ENCODE measurements at places on chromosomes 2 and 18. TPM values are rescaled to one million over a fixed set of nuclear protein-coding genes. Genes with fewer than 3 reads are reported as not detected.

- no peak for DNase-seq
Observed at GRCh38 chr2:43537137-43537536, 58.7 kb downstream of the THADA start.

- DNase-seq = no peak
Observed at GRCh38 chr18:51561821-51562220, 364.3 kb upstream of the MEX3C start.

The WNT10A gene
- 1.8 TPM for total RNA-seq

The RAB6C gene
- total RNA-seq = not detected

The ACTR1B gene
- total RNA-seq = 94.0 TPM

The IL1RN gene
- 1.2 TPM for total RNA-seq

DNA sequence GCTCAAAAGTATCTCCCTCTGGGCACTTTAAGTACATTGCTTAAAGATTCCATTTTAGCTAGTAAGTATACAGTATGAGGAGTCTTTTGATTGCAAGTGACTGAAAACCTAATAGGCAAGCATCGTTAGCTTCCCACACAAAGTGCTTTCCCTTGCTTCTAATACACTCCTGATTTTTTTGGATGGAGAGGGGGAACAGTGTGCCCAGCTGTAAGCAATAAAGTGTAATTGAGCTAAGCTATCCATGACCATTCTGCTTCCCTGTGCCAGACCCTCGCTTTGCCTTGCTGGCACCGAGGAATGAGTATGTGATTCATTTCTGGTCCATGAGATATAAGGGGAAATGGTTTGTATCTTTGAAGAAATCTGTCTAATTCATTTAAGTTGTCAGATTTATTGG, 3.8 kb upstream of the ZNF24 start:
- DNase-seq = no peak

The POTEJ gene
- not detected for total RNA-seq

DNA sequence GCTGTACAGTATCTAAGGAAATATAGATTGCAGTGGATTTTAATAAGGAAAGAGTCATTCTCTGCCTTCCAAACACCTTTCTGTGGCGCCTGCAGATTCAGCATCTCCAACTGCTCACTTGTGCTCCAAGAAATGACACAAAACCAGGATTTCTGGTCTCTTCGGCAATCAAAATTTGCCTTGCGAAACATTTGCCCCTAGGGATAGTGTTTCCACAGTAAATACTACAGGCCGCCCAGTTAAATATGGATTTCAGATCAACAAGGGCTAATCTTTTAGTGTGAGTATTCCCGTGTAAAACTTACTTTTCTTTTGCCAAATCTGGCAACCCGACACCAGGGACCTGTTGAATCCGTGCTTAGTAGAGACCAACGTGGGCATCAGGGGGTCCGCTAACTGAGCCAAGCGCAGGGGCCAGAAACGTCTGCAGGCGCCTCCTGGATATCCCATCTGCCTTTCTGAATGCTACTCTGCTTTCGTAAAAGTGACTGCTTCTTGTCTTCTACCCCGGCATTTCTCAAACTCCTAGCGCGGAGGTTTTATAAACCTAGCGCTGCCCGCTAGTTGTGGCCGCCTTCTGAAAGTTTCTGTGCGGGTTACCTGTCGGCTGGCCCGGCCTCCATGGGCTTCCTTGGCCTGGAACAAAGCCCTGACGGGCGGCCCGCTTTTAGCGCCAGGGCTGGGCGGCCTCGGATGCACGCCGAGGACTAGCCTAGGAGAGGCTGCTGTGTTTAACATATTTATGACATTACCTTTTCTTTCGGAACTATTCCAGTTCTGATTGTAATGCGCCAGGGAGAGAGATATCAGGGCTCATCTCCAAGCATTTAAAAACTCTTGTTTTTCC, 2.5 kb downstream of the CYP1B1 start:
- DNase-seq = no peak

The TSPYL6 gene
- not detected for total RNA-seq

DNA sequence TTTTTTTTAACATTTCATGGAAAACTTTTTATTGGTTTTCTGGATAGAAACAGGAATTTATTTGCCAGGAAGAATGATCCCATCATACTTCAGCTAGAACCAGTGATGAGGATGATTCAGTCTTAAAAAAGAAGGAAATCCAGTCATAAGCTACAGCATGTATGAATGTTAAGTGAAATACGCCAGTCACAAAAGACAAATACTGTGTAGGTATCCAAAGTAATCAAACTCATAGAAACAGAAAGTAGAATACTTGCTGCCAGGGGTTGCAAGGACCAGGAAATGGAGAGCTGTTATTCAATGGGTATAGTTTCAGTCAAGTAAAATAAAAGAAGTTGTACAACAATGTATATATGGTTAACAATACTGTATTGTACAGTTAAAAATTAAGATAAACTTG, 21.3 kb downstream of the PSME4 start:
- no peak for DNase-seq

- DNase-seq = no peak
Observed at GRCh38 chr2:121008975-121009374, 273.3 kb downstream of the GLI2 start.

- DNase-seq = no peak
Observed at GRCh38 chr2:218570850-218571249, 2.2 kb downstream of the CNOT9 start.

The MAP3K20 gene
- total RNA-seq = 0.74 TPM

DNA sequence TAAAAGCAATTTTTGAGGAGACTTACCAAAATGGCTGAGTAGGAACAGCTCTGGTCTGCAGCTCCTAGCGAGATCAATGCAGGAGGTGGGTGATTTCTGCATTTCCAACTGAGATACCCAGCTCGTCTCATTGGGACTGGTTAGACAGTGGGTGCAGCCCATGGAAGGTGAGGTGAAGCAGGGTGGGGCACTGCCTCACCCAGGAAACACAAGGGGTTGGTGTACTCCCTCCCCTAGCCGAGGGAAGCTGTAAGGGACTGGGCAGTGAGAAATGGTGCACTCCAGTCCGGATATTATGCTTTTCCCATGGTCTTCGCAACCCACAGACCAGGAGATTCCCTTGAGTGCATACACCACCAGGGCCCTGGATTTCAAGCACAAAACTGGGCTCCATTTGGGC, 419.0 kb downstream of the NUP35 start:
- no peak for DNase-seq

DNA sequence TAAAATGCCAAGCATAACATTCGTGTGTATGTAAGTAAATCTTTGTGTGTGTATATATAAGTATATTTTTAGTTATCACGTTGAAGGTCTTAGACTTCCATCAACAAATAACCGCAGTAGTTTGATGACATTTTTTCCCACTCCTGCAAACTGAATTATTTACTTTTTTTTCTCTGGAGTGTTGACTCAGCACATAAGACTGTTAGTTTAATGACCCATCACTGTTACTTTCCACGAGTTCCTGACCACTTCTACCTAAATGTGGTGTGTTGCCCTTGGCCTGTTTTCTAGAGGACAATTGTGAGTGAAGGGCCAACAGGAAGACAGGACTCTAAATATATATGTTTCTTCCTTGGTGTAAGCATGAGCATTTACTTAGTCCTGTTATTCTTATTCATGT, 71.3 kb upstream of the TXNDC2 start:
- no peak for DNase-seq

GRCh38 chr2:227765788-227766372, 20.2 kb downstream of the SCYGR8 start:
- no peak for DNase-seq

DNA sequence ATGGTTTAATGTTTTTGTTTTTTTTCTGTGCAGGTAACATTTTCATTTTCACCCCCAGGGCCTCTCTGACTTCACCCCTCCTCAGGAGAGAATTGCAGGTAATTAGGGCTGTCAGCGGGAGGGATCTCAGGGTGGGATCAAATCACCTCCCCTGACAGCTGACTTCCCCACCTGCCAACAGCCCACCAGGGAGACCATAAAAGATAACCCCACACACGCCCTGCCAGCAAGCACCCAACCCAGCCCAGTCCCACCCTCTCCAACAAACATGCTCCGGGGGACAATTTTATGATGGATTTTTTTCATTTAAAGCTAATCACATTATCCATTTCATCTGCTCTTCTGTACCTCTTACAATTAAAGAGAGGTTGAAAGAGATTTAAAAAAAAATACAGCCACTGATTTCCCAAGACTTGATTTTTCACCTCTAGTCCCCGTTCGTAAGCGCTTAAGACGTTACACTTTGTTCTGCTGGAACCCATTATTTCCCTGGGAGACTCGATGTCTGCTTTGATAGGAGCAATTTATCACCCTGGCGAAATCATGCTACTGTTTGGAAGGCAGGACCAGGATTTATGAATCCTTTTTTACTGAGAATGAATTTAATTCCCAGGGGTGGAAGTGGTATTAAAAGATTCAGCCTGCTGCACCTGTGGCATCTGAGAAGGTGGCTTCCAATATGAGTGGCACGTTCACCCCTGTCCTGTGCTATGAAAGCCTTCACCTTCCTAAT, 232.9 kb upstream of the ID2 start:
- DNase-seq = no peak

DNA sequence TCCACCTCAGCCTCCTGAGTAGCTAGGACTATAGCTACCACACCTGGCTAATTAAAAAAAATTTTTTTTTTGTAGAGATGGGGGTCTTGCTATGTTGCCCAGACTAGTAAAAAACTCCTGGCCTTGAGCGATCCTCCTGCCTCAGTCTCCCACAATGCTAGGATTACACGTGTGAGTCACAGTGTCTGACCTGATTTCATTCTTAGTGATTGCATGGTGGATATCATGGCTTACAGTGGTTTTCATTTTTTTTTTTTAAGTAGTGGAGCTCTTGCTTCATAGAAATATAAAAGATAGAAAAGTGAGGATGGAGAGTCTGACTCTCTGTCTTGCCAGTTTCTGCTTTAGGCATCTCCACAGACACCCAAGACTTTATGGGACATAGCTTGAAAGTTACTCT, 83.6 kb downstream of the CDC42EP3 start:
- DNase-seq = no peak

- no peak for DNase-seq
Observed at GRCh38 chr2:238166391-238167343, 7.9 kb downstream of the ERFE start.

DNA sequence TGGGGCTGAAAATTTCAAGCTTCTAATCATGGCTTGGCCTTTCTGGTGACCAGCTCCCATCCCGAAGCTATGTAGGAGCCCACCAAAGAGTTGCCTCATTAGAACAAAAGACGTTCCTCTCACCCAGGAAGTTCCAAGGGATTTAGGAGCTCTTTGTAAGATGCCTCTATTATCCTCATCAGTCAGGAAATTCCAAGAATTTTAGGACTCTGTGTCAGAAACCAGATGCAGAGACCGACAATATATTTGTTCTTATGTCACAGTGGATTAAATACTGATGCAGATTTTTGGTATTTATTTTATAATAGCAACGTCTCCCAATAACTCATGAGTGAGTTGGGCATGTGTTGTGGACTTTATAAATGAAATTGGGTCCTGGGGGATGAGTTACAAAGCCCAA, 91.8 kb upstream of the SKOR2 start:
- DNase-seq = no peak

The RASGRP3 gene
- total RNA-seq = 3.7 TPM

- no peak for DNase-seq
Observed at GRCh38 chr2:202436626-202437025, 60.5 kb downstream of the BMPR2 start.

DNA sequence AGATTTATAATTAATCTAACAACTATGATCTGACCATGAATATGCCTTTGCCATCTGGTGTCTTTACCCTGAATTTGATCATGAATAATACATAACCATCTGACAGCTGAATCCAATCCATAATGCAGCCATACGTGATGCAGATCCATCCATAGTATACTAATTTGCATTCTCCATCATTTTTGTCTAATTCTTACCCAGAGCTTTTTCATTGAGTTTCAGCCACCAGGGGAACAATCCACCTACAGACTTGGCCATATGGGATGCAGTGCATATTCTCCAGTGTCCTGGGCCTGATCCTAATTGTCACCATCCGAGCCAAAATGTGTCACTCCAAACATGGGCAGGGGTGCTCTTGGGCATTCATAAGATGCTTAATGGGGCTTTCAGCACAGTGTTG, 227.2 kb upstream of the CRIM1 start:
- no peak for DNase-seq

GRCh38 chr2:62265106-62265505, 69.2 kb downstream of the B3GNT2 start:
- DNase-seq = no peak

DNA sequence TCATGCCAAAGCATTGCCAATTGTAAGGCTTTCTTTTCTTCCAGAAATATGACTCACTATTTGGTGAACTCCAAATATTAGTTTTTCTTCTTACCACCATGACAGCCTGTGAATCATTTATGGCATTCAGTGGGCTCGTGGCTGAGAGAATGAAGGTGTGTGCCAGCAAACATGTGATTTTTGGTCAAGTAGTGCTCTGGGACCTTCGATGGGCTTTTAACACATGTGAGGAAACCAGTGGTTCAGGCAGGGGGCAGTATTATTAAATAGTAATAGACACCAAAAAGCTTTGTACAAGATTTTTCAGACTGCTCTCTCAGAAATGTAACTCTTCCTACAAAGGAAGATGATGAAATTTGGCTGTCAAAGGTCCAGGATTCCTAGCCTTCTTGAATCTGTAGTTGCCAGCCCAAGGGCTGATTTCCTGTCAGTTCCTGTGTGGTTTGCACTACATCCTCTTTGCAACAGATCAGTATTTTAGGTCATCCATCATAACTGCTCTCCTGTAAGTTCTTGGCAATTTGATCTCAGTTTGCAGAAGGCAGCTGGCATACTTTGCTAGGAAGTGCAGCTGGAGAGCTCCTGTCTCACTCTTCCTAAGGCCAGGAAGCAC, 64.3 kb downstream of the BABAM2 start:
- no peak for DNase-seq

DNA sequence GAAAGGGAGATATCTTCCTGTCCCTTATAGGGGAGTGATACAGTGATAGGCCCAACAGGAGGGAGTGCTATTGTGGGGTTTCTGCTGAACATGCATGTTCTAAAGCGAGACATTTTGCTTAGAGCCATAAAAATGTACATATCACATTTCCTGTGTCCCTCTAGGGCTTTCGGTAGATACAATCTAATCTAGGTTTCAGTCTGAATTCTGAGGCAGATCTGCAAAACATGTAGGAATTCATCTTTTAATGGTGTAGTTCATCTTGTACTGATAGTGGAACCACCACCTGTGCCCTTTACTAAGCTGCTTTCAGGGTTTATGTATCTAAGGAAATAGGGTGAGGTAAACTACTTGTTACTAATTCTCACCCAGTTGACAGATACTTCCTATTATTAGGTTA, 73.8 kb downstream of the SPTBN1 start:
- DNase-seq = no peak

The HOXD9 gene
- not detected for total RNA-seq

The CCDC121 gene
- total RNA-seq = 1.8 TPM

- peak; percentile 21 for DNase-seq
Observed at GRCh38 chr18:69636529-69637301, 236.0 kb downstream of the DOK6 start.

GRCh38 chr2:108492364-108492763, 41.9 kb upstream of the LIMS1 start:
- DNase-seq = no peak
